ENCODE measurements at places on chromosomes 1 and 21. TPM values are rescaled to one million over a fixed set of nuclear protein-coding genes. Genes with fewer than 3 reads are reported as not detected.

- peak; percentile 11 for DNase-seq
These were observed 348.5 kb downstream of the PTPRU start for GRCh38 chr1:29584776-29585175.

Gene AMY1B
- polyA plus RNA-seq: not detected

- no peak for DNase-seq
These were observed 417.1 kb downstream of the SETD4 start for GRCh38 chr21:35643176-35643575.

Gene VWA1
- polyA plus RNA-seq: 108 TPM

Gene LAMC1
- polyA plus RNA-seq: 33.5 TPM

Gene SLC35D1
- polyA plus RNA-seq: 1.2 TPM

Gene RIPPLY3
- 68.7 TPM for polyA plus RNA-seq

Gene CHD1L
- 25.9 TPM for polyA plus RNA-seq

DNA sequence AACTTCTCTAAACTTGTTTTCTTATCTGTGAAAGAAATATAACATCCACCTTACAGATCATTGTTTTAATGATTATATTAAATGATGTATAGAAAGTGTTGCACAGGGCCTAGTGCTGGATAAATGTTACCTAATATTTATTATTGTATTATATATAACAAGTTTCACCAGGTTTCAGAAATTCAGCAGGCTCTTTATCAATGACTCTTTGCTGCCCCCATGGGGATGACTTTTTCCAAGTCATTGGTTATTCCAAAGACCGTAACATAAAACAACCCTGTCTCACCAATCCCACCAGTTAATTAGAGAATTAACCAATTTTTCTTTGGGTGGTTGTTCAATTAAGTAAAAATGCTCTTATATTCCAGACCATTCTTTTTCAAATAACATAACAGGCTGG is 7.3 kb upstream of the DEDD start:
- DNase-seq: peak; percentile 30

GRCh38 chr21:19123053-19123452 is 719.5 kb upstream of the TMPRSS15 start:
- peak; percentile 81 for DNase-seq

Gene TAS1R1
- not detected for polyA plus RNA-seq

Gene LRRC42
- polyA plus RNA-seq: 42.9 TPM

- no peak for DNase-seq
These were observed 293.0 kb upstream of the PLXNA2 start for GRCh38 chr1:208537198-208537597.

Gene CA6
- not detected for polyA plus RNA-seq

Data from brain (organoid and tissue), 16 donors.